ENCODE measurements at places on chromosomes 2 and 18.

DNA sequence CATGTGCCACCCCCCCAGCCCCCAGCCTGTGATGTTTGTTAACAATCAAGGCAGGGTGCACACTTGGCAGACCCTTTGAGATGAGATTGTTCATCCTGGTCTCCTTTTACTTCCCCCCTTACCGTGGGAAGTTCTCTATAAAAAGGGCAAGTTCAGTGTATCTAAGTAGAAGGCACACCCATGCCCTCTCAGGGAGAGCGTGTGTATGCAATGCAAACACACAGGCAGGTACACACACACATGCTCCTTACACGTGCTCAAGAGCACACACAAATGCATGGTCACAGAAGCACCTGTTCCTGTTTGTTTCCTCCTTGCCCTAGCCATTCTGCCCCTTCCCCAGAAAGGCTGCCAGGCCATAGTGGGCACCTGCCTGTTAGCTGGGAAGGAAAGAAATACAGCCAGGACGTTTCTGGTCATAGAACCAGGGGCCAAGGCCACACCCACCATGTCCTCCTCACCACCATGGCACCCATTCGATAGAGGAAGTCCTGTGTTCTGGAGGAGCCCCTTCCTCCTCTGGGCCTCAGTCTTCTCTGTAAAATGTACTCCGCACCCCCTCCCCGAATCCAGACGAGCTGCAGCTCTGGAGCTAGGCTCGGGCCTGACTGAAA, 3.1 kb downstream of the ATOH8 start:
- no peak for DNase-seq

- no peak for DNase-seq
Observed at GRCh38 chr2:69077252-69077950, 64.4 kb downstream of the ANTXR1 start.

GRCh38 chr2:173076581-173077345, 1.1 kb downstream of the MAP3K20 start:
- DNase-seq = peak; percentile 55

GRCh38 chr2:112585873-112586464, 1.6 kb downstream of the CHCHD5 start:
- no peak for DNase-seq

- no peak for DNase-seq
Observed at GRCh38 chr2:1907849-1908533, 163.7 kb upstream of the PXDN start.

DNA sequence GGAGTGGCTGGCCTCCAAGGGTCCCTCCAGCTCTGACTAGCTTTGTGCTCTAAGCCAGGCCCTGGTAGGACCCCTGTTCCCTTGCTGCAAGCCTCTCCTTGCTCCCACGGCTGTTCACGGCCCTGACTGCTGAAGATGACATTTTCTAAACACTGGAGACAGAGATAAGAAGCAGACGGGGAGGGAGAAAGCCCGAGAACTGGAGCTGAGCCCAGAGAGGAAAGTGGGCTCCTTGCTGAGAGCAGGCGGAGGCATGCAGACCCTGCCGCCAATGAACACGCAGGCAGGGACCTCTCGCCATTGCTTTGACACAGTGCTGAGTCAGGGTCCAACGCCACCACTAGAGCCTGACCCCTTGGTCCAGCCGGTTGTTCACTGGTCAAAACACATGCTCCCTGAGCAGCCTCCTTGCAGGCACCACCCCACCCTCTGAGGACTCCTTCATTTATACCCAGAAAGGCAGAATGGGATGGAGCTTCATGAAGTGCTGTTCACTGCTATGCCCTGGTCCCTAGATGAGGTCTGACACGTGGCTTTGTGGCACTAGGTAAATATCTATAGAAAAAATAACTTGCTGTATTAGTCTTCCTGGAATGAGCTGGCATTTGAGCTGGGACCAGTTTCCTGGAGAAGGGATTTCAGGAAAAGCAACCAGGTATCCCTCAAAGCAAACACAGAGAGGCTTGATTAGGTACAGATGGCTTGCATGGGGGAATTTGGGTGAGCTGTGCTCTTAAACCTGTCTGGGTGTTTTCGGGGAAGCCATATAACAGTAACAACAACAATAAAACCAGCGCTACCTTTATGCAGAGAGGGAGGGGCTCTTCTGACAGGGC, 65.7 kb downstream of the MCFD2 start:
- DNase-seq = peak; percentile 87

DNA sequence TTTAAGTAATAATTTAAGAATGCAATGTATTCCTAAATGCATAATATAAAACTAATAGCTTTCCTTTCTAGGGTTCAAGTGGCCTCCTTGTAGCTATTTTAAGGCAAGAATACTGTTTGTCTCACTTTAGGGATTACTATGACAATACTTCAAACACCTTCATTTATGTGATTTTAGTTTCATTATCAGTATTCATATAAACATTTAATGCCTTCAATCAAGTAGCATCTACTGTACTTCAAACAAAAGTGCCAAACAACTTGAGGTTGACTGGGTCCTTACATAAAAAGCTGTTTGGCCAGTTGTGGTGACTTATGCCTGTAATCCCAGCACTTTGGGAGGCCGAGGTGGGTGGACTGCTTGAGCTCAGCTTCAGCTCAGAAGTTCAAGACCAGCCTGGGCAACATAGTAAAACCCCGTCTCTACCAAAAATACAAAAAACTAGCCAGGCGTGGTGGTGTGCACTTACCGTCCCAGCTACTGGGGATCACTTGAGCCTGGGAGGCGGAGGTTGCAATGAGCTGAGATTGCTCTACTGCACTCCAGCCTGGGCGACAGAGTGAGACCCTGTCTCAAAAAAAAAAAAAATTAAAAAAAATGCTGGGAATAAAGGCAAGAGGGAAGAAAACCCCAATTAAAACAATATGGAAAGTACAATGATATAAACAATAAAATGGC, 9.3 kb downstream of the MEX3C start:
- no peak for DNase-seq

GRCh38 chr2:151979694-151980093, 119.2 kb downstream of the CACNB4 start:
- DNase-seq = no peak

- no peak for DNase-seq
Observed at GRCh38 chr18:67969458-67969857, 452.9 kb upstream of the DSEL start.

DNA sequence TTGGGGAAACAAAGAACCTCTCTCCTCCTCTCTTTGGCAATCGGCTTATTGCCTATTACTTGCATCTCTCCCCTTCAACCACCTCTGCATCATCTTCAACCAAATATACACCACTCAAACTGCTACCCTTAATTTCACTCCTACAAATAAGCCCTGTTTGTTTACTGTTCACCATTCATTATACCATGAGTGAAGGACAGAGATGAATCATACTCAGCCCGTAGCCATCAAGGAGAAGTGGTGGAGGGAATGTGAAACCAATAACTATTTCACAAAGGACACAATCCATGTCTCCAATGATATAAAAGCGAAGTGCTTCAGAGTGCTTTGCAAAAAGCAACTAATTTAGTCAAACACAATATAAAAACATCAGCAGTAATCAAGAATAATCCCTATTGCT, 76.8 kb downstream of the CACNB4 start:
- DNase-seq = no peak

GRCh38 chr2:68594674-68595492, 48.5 kb upstream of the PROKR1 start:
- peak; percentile 68 for DNase-seq

DNA sequence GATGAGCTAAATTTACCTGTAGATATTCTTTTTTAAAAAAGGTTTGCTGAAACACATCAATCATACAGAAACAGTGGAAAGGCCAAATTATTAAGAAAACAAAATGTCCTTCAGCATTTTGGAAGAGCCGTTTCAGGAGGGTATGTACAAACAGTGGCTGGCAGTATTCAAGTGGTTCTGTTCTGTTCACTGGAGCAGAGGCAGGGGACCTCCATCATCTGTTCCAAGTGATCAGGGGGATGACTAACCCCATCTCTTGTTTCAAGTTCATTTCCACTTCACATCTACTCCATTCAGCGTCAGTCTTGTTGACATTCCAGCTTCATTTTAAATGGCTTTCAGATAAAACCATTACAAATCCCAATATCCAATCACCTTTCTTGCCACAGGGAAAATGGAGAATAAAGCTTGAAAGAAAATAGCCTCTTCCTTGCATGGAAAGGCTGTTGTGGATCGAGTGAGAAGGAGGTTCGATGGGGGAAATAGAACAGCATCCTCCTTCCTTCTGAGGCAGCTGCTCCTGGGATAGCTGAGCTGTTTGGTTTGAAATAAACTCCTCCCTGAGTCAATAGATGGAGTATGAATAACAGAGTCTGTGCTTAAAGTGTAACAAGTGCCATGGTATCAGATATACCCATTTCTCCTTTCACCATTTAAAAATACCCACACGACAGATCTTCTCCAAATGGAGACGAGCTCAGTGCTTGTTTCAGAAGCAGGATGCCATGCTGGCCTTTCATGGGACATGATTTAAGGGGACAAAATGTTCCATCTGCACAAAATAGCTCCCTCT, 63.7 kb upstream of the OTOF start:
- no peak for DNase-seq

DNA sequence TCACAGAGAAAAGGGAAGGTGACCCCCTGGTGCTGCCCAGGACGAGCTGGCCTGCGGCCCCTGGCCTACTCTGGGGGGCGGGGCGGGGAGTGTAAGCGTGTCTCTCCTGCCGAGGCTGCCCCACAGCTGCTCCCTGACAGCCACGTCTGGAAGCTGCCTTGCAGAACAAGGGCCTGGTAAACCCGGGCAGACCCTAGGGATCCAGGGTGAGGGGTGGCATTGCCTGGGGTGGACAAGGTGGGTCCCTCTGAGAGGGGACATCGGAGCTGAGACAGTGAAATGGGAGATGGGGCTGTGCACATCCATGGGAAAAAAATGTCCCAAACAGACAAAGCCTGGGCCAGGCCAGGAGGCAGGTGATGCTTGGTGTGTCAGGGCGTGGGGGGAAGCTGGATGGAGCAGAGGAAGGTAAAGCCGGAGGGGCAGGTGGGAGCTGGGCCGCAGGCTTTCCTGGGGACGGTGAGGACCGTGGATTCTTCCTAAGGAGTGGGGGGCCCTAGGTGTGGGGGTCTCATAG, 66.0 kb upstream of the HDAC4 start:
- DNase-seq = no peak

GRCh38 chr2:16546128-16546754, 119.4 kb downstream of the CYRIA start:
- DNase-seq = peak; percentile 56

DNA sequence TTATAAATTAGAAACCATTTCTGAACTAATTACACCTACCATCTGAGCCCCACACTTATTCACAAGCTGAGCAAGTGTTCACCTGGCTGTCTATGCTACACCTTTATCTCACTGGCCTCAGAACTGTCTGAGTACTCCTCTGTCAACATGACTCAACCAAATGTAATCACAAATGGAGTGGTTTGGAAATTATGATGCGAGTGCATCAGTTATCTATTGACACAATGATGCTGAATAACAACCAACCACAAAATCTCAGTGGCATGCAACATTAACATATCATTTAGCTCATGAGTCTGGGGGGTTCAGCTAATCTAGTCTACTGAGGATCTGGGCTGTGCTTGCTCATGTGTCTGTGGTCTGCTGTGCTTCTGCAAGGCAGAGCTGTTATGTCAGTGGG, 184.2 kb upstream of the NXPH2 start:
- DNase-seq = no peak

- peak; percentile 5 for DNase-seq
Observed at GRCh38 chr2:196635156-196635555, 4.4 kb upstream of the CCDC150 start.

DNA sequence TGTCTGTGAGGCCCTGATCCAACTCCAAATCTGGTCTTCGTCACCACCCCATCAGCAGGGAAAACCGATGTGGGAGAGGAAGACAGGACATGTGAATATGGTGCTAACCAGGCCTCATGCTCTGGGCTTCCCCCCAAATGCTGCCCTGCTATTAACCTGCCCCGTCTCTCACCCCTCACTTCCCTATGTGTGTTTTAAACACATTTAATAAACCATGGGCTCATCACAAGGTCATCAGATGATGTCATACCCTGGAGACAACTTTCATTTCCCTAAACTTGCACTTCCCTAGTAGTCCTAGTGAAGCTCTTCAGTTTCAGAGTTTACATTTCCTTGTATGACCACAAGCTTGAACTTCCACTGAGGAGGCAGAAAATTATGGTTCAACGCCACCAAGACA, 49.9 kb downstream of the CD8B2 start:
- DNase-seq = no peak

- DNase-seq = no peak
Observed at GRCh38 chr18:28359176-28359575, 182.2 kb upstream of the CDH2 start.

- DNase-seq = peak; percentile 41
Observed at GRCh38 chr2:239393388-239393940, 7.4 kb downstream of the HDAC4 start.

- no peak for DNase-seq
Observed at GRCh38 chr2:128235581-128235980, 83.1 kb downstream of the HS6ST1 start.

GRCh38 chr2:240323601-240324291, 111.7 kb upstream of the GPC1 start:
- DNase-seq = no peak

GRCh38 chr18:68769461-68769860, 28.4 kb upstream of the CCDC102B start:
- peak; percentile 82 for DNase-seq

- no peak for DNase-seq
Observed at GRCh38 chr18:35624146-35624545, 42.6 kb downstream of the GALNT1 start.

- DNase-seq = no peak
Observed at GRCh38 chr2:82538590-82539279, 1920.3 kb downstream of the SUCLG1 start.

DNA sequence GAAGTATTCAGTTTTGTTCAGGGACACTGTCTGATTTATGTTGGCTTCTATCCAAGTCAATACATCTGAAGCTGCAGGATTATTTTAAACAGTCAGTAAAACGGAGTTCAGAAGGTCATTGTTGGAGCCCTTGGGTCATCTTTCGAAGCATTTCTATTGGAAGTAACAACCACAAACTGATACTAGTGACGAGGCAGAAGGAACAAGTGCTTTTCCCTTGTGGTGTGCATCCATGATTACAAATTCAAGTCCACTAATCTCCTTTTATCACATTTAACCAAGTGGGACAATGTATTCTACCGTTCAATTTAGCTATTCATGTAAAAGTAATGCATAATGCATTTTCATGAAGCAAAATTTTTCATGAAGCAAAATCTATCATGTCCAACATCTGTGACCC, 76.9 kb downstream of the CD226 start:
- no peak for DNase-seq

- DNase-seq = peak; percentile 100
Observed at GRCh38 chr2:227817850-227818674, 4.4 kb downstream of the CCL20 start.

- DNase-seq = no peak
Observed at GRCh38 chr2:100015849-100016248, 126.5 kb downstream of the AFF3 start.

GRCh38 chr18:55886886-55887285, 298.9 kb upstream of the TCF4 start:
- no peak for DNase-seq

DNA sequence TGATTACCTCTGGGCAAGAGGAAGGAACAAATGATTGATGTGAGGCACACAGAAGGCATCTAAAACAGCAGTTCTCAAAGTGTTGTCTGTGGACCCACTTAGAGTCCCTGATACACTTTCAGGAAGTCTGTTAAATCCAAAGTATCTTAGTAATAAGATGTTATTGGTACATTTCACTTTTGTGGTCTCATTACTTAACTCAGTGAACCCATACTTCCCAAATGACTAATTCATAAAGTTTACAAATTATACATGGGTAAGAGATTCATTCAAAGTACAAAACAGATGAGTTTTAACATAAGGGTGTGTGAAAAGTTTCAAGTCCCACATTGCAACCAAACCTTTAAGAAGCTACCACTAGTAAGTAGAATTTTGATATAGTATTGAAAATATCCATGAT, 440.5 kb downstream of the NUP35 start:
- DNase-seq = no peak

- no peak for DNase-seq
Observed at GRCh38 chr18:45416168-45416567, 199.1 kb upstream of the SLC14A2 start.

Measured in cardiac fibroblast (primary cell).